ENCODE measurements at places on chromosomes 5 and 9. TPM values are rescaled to one million over a fixed set of nuclear protein-coding genes. Genes with fewer than 3 reads are reported as not detected.
A peak's percentile ranks its signal among the peaks of the same experiment; 100 is the strongest.

Gene CDC20B
- total RNA-seq: not detected

Gene TAF11L5
- not detected for total RNA-seq

GRCh38 chr5:158967541-158967940 lies 132.2 kb downstream of the EBF1 start:
- H3K27ac ChIP-seq: no peak overlapping the region
- H3K4me3 ChIP-seq: no peak overlapping the region
- no peaks in the 10 kb centered on the region for H3K4me1 ChIP-seq

GRCh38 chr5:113378959-113379541 lies 55.7 kb downstream of the TSSK1B start:
- no peaks in the 10 kb centered on the region for H3K4me1 ChIP-seq
- H3K36me3 ChIP-seq: no peaks in the 10 kb centered on the region
- DNase-seq: peak; percentile 50
- no peak overlapping the region for H3K27ac ChIP-seq
- H3K27me3 ChIP-seq: no peaks in the 10 kb centered on the region

DNA sequence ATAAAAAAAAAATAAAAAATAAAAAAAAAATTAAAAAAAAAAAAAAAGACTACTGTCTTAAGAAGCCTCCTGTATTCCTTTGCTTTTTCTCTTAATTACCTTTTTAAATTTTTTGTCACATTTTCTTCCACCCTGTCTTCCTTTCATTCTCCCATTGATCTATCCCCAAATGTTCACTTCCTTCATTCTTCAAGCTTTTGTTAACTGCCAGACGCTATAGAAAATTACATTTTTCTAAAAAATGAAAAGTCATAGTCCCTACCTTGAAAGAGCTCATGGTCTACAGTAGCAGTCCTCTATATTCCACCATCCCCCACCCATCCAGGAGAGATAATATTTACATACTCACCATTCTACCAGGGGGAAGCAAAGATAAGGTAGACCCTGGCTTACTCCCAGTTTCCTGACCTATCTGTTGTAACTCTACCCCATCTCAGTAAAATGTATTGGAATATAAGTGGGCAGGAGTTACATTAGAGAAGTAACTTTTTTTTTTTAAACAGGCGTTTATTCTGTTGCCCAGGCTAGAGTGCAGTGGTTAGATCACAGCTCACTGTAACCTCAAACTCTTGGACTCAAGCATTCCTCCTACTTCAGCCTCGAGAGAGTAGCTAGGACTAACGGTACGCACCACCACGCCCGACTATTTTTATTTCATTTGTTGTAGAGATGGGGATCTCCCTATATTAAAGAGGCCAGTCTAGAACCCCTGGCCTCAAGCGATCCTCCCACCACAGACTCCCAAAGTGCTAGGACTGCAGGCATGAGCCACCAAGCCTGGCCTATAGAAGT lies 3.8 kb upstream of the PRKAA1 start:
- no peak for DNase-seq
- no peaks in the 10 kb centered on the region for H3K27me3 ChIP-seq
- peaks cover 8% of the 10 kb centered on the region for H3K4me1 ChIP-seq
- no peak overlapping the region for H3K4me3 ChIP-seq
- H3K27ac ChIP-seq: no peak overlapping the region
- H3K36me3 ChIP-seq: no peaks in the 10 kb centered on the region

- H3K36me3 ChIP-seq: no peaks in the 10 kb centered on the region
- no peak for DNase-seq
- H3K27ac ChIP-seq: no peak overlapping the region
- H3K4me1 ChIP-seq: no peaks in the 10 kb centered on the region
- no peaks in the 10 kb centered on the region for H3K27me3 ChIP-seq
Measured at GRCh38 chr5:173238312-173239232, 3.6 kb upstream of the NKX2-5 start.

- H3K36me3 ChIP-seq: no peaks in the 10 kb centered on the region
- no peaks in the 10 kb centered on the region for H3K27me3 ChIP-seq
- no peak for DNase-seq
- peaks cover 23% of the 10 kb centered on the region for H3K4me1 ChIP-seq
- H3K27ac ChIP-seq: no peak overlapping the region
- H3K4me3 ChIP-seq: no peak overlapping the region
Measured at GRCh38 chr9:75962013-75962661, 71.7 kb downstream of the PCSK5 start.

DNA sequence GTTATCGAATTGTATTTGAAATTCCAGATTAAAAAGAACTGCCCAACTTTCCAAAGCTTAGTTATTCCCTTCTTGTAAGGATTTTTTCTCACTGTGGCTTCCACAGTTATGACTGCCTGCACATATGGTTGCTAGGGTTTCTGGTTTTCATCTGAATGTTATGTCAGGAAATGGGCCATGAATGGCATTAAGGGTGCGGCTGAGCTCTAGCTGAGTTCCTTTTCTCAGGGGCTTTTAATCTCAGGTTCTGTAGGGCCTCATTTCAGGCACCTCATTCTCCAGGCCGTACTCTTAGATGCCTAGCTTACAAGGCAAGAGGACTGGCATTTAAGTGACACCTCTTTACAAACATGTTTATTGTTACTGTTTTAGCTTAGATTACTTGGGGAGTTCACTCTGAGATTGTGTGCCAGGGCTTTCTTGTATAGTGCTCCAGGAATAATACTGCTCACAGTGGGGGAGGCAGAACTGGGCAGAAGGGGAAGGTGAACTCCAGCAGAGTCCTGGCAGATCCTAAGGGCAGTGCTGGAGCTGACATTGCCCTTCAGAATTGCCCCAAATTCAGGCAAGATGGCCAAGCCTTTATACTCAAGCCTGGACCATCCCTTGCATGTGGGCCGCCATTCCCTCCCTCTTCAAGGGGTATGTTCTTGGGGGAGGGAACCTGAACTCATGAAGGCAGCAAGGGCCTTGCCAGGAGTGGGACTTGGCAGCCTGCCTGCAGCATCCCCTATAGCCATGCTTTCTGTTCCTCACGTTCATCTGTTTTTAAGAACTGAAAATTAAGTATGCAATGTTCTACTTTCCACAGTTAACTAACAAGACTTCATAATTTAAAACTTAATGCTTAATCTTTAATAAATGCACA lies 111.5 kb downstream of the KDM4C start:
- no peaks in the 10 kb centered on the region for H3K36me3 ChIP-seq
- DNase-seq: no peak
- no peak overlapping the region for H3K4me3 ChIP-seq
- no peaks in the 10 kb centered on the region for H3K4me1 ChIP-seq
- H3K27ac ChIP-seq: no peak overlapping the region

GRCh38 chr5:16899171-16899570 lies 36.9 kb downstream of the MYO10 start:
- H3K27ac ChIP-seq: 0 out of 2 replicates have a peak overlapping the region, but pooled peaks have one; percentile 1
